Stimulated activated CD8-positive, alpha-beta memory T cell treated with anti-CD3 and anti-CD28 coated beads, Interleukin-15, amount 100 ng/mL, for 4 hours (primary cell): ENCODE measurements at places on chromosomes 6 and 20.

DNA sequence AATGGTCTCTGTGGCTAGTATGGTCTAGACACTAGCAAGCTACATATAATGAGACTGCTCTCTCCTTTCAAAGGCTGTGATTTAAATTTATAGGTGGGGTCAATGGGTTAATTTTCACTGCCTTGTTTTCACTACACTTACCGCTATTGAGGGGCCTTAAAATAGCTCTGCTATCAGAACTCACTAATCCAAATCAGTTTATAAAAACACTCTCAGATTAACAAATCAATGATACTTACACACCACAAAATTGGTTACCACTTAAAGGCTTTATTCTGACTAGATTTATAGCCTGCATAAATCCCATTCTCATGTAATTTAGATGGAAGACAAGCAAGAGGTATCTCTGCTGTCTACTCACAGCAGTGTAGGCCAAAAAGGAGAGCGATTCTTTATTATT, 313.0 kb upstream of the AGPAT4 start:
- DNase-seq = no peak

- DNase-seq = no peak
Observed at GRCh38 chr6:131210469-131210868, 75.2 kb downstream of the AKAP7 start.

- no peak for DNase-seq
Observed at GRCh38 chr6:105397987-105398386, 4.9 kb downstream of the PREP start.

DNA sequence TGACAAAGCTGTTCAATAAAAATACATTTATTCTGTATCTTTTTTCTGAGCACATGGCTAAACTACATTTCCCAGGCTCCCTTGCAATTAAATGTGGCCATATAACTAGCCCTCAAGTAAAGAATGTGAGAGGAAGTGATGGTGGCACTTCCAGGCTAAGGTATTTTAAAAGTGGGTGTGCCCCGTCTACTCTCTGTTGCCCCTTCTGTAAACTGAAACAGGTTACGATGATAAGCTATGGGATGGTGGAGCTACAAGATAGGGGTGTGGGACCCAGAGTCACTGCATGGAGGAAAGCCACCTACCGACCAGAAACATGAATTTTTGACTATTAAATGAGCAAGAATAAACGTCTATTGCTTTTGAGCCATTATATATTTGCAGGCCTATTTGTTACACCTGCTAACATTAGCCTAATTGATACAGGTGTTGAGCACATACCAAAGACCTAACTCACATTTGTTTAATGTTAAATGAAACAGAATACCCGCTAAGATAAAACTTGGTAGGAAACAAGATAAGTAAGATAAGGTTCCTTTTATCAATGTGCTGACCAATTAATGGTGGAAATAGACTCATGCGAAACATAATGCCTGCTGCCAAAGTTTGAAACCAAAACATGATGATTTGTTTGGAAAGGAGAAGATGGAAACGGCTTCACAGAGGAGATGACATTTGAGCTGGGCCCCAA, 3.1 kb downstream of the FYN start:
- DNase-seq = no peak

DNA sequence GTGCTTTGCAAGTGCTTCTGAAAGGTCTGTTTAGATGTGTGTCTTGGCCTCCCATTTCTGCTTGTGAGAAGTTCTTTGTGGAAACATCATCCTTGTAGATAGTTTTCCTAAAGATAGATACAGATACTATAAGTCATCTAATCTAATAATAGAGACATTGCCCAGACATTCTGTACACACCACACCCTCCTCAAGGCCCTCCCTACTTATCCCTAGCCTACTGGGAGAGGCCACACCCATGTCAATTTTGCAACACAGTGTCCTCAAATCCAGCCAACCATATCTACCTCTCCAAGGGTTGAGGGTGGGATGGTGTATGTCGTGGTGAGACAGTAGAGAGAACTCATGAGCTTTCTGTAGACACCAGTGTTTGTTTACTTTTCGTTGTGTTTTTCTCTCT, 6.2 kb downstream of the KDM1B start:
- DNase-seq = no peak

DNA sequence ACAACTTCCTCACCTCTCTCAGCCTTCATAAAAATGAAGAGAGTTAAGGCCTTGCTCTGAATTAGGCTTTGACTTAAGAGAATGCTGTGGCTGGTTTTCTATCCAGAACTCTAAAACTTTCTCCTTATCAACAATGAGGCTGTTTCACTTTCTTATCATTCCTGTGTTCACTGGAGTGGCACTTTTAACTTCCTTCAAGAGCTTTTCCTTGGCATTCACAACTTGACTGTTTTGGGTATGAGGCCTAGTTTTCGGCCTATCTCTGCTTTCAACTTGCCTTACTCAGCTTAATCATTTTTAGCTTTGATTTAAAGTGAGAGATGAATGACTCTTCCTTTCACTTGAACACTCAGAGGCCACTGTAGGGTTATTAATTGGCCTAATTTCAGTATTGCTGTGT, 4.3 kb upstream of the LOC128125822 start:
- DNase-seq = no peak

- no peak for DNase-seq
Observed at GRCh38 chr6:1393641-1394283, 4.4 kb downstream of the FOXF2 start.

GRCh38 chr6:99289701-99290100, 59.8 kb downstream of the FAXC start:
- DNase-seq = no peak

DNA sequence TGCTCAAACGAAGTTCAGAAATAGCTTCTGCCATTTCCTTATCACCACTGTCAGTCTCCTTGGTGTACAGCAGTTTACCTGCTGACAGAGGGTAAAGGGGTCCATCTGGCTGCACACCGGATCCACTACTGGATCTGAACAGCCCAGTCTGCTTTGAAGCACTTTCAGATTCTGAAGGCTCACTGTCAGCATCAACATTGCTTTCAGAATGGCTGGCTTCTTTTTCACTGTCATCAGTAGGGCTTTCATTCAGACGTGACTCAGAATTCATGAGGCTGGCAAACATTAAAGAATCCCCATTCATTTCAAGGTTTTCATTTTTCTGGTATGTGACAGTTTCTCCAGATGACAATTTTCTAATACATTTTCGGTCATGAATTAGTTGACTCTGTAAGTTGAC, 21.0 kb upstream of the PNISR start:
- no peak for DNase-seq

- DNase-seq = no peak
Observed at GRCh38 chr6:144292372-144292771, 7.2 kb downstream of the UTRN start.

DNA sequence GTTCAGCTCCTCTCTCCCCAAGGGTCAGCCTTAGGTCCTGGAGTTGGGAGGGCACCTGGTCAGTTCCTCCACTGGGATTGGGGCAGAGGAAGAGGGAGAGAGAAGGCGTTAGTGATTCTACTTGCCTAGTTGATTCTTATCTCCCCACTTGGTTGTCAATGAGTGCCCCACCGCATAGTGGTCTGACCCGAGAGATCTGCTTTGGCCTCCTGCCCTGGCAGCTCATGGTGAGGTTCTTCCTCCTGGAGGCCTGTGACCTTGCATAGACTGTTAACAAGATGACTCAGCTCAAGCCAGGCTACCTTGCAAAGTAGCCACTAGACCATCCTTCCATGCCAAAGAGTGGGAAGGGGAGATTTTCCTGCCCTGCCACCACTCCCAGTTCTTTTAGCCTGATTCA, 160.6 kb downstream of the TMEM200A start:
- no peak for DNase-seq

DNA sequence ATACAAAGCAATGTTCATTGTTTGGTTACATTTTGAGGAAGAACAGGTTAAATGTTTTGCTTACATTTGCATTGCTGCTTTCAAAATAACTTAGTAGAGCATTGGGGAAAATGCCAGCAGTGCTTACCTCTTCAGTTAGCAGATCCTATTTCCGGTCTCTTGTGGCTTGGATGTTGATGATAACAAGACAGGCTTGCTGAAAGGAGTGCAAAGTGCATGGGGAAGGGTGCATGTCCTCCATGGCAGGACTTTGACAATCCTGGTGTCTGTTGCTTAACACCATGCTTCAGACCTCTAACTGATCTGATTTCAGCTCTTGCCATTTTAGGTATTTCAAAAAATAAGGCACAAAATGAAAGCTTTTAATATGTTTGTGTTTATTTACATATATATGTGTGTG, 21.1 kb downstream of the TPD52L1 start:
- no peak for DNase-seq

- no peak for DNase-seq
Observed at GRCh38 chr6:30684386-30685156, 1.9 kb downstream of the PPP1R18 start.

- no peak for DNase-seq
Observed at GRCh38 chr6:96942676-96943075, 18.1 kb downstream of the KLHL32 start.

DNA sequence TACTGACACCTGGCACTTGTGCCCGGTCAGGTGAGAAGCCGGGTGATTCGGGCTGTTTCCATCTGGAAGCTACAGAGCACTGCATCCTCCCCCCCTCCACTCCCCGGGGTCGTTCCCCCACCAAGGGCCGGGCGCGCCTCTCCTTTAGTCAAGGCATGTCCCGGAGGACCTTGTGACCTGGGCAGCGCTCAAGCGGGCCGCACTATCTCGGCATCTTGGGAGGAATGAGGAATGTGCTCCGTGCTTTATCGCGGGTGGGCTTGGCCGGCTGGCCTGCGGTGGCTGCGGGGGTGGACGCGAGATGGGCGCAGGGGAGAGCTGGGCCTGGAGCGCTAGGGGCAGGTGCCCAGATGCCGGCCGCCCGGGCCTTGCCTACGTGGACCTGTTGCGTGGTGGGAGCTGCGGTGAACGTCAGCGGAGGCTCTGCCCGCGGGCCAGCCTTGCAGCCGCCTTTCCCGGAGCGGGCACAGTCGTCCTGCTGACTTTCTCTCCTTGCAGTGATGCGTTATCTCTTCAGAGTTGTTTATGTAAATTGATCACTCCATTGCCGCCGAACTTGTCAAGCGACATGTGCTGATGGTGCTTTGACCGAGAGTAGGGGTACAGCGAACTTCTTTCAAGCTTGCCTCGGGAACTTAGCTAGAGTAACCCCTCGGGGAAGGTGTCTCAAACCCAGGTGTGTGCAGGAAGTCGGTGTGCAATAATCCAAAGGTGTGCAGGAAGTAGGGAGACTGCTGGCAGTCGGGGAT, 1.1 kb downstream of the LRRC1 start:
- DNase-seq = no peak

DNA sequence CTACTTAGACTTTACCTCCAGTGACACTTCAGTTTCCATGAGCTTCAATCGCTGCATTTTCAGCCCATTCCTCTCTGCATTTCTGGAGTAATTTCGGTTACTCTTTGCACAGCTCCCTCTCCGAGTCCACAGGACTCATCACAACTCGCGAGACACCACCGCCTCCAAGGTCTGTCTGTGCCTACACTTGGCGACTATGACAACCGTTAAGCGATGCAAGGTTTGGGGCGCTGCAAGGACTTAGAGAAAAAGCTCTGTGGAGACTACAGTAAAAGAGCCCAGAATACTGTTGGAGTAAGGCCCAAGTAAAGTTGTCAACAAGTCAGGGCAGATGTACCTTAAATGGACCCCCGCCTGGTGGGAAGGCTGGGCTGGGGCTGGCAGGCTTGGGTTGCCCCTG, 95.7 kb upstream of the RPS6KA2 start:
- no peak for DNase-seq

- DNase-seq = no peak
Observed at GRCh38 chr6:14721103-14721758, 524.6 kb upstream of the JARID2 start.

DNA sequence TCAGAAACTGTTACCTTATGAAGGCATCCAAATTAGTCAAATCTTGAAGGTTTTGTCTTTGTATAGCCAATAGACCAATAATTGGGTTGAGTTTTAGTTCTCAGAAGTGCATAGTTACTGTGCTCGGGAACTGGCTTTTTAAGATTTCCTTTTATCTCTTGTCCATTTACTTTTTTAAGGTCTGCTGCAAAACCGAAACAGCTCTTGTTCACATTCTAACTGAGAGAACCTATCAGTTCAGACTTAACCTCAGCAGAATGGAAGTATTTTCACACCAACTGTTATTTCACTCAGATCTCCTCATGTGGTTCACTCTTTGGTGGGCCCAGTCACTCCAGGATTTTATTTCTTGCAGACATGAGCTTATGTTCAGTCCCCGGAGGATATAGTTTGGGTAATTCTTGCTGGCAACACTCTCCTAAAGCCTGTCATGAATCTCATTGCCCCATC, 55.5 kb downstream of the TPBG start:
- no peak for DNase-seq
